Natural killer cell treated with Interleukin-12 subunit alpha and Interleukin-12 subunit beta and Interleukin-15 and Interleukin-18, amount 100 ng/mL, for 72 hours (primary cell): ENCODE measurements at places on chromosomes 5 and 9. TPM values are rescaled to one million over a fixed set of nuclear protein-coding genes. Genes with fewer than 3 reads are reported as not detected.

The LCN9 gene
- total RNA-seq = not detected

The PJA2 gene
- 45.4 TPM for total RNA-seq

GRCh38 chr9:11713077-11713476 is 980.1 kb upstream of the TYRP1 start:
- no peak for DNase-seq

DNA sequence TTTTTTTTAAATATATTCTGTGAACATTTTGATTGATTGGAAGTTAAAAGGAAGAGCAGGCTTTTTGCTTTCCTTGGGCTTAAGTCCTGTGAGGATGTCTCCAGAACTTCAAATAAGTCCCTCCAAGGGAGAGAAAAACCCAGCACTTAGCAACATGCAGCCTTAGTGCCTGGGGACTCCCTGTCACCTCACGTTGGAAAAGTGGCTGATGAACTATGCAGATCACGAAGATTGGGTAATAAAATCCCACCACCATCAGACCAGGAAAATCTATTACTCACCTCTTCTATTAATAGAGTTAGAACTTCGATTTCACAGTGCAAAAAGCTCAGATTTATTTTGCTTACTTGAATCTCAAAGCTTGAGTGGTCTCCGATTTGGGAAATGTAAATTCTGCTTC is 507.0 kb downstream of the MAT2B start:
- DNase-seq = no peak

DNA sequence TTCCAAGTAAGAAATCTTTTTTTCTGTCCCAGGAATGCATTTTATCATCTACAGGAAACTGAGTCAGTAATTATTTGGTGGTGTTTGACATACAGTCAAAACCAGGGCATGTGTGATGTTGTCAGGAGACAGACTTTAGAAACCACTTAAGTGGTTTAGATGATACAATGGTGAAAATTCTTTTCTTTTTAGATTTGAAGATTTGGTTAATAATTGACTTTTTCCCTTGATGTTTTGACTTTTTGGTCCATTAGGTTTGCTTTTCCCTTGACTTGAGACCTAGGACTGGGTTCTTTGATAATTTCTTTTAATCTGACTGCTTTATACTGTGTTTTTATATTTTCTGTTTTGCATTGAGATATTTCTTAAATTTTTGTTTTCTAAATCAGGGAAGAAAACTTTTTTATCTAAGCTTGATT is 85.2 kb downstream of the RASGRF2 start:
- DNase-seq = no peak

GRCh38 chr9:16542290-16542689 is 328.2 kb downstream of the BNC2 start:
- DNase-seq = no peak
